ENCODE measurements at places on chromosomes 7 and 10.

GRCh38 chr10:119663866-119664698 is 12.9 kb downstream of the BAG3 start:
- DNase-seq = no peak

DNA sequence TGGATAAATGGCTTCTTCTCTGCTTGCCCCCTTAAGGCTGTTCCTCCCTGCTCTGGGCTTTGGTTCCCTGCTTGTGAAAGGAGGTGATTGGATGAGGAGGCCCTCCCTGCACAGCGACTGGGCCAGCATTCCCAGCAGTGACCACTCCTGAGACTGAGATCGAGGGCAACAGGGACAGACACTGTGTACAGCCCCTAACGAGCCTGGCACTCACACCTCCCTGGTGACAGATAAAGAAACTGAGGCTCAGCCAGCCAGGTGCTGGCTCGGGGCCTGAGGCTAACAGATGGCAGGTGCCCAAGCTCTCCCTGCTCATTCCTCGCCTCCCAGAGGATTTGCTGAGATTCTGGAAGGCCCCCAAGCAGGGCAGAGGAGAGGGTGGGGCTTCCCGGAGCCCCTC is 12.0 kb upstream of the AQP1 start:
- no peak for DNase-seq

- no peak for DNase-seq
Measured at GRCh38 chr7:4792537-4793126, 17.2 kb downstream of the AP5Z1 start.

- no peak for DNase-seq
Measured at GRCh38 chr10:27169849-27170248, 14.7 kb downstream of the MASTL start.

GRCh38 chr10:972763-973162 is 15.5 kb upstream of the GTPBP4 start:
- DNase-seq = no peak

DNA sequence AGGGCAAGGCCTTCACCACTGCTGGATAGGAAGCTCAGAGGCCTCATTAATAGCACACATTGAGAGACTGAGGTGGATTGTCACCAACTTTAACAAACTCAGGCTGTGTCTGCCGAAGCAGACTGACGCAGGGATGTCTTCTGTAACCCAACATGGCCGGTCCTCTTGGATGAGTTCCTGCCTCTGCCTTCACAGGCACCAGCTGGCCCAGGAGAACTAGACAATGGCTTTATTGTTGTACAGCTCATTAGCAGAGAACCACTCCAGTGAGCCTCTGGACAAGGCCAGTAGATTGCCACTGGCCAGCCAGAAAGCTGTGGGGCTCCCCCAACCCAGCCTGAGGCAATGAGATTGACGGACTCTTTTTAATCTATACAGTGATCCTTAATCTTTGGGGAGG is 9.4 kb downstream of the NODAL start:
- DNase-seq = no peak

DNA sequence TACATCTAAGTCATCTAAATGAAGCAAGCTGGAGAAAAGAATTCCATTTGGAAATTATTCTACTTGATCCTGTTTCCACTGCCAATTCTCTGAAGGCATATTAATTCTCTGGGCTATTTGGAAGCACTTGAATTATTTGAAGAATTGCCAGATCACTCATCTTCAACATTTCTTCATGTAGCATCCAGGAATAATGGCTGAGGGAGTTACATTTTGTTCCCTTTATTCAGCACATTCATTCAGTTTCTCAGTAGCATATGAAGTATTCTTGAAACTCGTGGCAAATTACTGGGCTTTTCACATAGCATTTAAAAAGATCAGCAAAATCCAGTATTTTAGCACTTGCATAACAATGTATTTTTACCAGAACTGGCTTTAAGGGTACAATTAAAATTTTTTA is 127.1 kb upstream of the VIPR2 start:
- DNase-seq = no peak

GRCh38 chr7:938546-939185 is 15.8 kb downstream of the ADAP1 start:
- DNase-seq = no peak

DNA sequence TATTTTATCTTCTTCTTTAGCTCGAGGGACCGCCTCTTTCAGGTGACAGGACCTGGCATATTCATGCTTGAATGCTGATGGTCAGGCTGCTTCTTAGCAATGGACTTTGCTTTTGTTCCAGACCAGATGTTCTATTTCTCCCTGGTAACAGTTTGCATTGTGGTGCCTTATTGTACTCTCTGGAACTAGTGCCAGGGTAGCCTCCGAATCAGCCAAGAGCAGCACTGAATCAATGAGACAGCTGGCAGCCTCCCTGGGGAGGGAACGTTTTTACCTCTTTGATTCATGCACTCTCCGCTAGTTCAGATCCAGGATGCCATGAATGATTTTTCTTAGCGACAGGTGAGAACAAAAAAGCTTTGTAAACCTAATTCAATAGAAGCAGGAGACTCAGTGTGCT is 54.1 kb upstream of the NXPH1 start:
- DNase-seq = no peak

DNA sequence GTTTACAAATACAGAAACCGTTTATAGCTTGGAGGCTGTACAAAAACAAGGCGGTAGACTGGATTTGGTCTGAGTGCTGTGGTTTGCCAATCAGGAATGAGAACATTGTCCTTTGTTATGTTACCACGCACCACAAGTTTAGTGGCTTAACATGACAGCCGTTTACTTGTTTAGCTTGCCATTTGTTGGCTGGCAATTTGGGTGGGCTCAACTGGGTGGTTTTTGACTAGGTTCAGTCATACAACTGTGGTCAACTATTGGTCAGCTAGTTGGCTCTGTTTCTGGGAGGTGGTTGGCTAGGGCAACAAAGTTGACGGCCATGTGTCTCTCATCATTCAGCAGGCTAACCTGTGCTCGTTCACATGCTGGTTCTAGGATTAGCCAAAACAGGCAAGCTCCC is 60.1 kb upstream of the SP8 start:
- no peak for DNase-seq

- no peak for DNase-seq
Measured at GRCh38 chr10:67935223-67935622, 50.8 kb downstream of the SIRT1 start.

GRCh38 chr10:78664929-78665553 is 403.7 kb upstream of the ZMIZ1 start:
- no peak for DNase-seq

GRCh38 chr10:51147644-51148399 is 73.5 kb downstream of the PRKG1 start:
- no peak for DNase-seq

DNA sequence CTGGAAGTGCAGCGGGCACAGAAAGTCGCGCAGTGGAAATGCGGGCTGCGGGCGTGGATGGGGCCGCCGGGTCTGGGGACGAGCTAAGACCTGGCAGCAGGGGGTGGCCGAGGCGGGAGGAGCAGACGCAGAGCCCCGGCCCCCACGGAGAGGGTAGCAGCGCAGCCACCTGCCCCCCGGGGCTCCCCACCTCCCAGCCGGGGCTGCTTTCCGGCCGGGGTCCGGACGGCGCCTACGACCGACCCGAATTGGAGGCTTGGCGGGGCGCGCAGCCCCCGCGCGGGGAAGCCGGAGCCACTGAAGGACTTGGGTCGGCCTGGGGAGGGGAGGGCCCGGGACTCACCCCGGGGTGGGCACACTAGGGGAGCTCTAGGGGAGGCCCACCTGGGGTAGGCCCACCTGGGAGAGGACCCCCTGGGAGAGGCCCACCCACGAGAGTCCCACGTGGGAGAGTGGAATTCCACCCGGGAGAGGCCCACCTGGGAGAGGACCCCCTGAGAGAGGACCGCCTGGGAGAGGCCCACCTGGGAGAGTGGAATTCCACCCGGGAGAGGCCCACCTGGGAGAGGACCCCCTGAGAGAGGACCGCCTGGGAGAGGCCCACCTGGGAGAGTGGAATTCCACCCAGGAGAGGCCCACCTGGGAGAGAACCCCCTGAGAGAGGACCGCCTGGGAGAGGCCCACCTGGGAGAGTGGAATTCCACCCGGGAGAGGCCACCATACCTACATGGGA is 854 bp upstream of the CFAP46 start:
- no peak for DNase-seq

GRCh38 chr7:44415510-44415909 is 74.9 kb downstream of the NUDCD3 start:
- no peak for DNase-seq

- DNase-seq = no peak
Measured at GRCh38 chr10:6035101-6035834, 26.9 kb downstream of the IL2RA start.

DNA sequence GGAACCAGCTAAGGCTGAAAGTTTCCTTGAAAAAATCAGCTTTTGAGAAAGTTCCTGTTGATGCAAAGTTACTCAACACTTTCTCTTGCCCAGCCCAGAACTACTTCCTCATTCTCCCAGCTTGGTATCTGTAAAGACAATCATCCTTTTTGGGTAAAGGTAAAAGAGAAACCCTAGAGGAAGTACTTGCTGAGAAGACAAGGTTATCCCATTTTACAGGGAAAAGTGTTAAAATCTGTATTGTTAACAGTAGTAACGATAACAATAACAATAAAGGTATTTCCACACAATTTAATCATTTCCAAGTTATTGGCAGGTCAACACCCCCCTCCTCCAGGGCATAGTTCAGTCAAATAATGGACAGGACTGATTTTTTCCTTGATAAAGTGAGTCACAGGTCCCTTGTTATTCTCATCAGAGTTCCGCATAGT is 2.4 kb downstream of the ALOX5 start:
- no peak for DNase-seq

DNA sequence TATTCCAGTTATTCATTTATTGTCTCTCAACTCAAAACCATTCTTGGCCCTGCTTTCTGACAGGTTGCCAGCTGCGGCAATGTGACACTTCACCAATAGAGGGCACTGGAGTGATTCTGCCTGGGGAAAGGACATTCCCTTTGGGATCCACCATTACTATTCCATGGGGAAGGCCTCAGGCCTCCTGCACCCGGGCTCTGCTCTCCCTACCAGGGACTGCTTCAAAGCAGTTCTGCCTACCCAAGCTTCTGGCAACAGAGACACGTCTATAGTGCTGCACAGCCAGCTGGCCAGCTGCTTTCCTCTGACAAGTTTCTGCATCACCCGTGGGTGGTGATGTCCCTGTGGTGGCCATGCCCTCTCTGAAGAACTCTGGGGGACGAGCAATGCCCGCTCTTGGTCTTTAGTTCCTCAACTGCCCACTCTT is 163.8 kb downstream of the ELMO1 start:
- no peak for DNase-seq

DNA sequence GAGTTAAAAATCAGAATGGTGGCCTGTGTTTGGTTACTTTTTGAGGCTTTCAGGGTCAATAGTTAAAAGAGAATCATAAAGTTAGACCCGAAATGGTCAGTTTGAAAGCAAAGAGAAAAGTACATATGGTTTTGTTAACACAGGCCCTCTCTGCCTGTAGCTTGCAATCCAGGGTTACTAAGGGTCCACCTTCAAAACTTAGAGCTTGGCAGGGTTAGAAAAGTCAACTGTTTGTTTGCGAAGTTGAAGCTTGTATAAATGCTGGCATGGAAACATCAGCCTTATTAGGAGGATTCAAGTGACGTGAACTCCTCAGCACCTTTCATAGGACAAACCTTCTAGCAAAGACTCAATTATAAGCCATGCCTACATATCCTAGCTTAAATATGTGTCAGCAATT is 196.3 kb upstream of the SEMA3A start:
- DNase-seq = no peak

DNA sequence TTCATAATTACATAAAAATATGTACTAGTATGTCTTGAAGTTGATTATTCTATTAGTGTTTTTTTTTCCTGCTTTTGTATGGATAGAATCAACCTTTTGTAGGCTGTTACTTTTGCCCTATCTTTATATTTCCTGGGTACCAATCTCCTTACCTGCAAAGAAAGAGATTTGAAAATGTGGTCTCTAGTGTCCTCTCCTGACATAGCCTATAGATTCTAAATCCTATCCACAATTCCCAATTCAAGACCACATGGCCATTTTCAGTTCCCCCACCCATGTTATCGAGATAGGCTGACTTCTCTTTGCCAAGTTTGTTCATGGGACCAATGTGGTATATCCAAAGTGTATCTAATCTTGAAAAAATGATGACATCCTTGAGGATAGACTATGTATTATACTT is 269.4 kb upstream of the SEMA3D start:
- DNase-seq = no peak

GRCh38 chr10:96646751-96647166 is 59.9 kb upstream of the TM9SF3 start:
- DNase-seq = no peak

- no peak for DNase-seq
Measured at GRCh38 chr10:14048930-14049613, 281.7 kb downstream of the FRMD4A start.

DNA sequence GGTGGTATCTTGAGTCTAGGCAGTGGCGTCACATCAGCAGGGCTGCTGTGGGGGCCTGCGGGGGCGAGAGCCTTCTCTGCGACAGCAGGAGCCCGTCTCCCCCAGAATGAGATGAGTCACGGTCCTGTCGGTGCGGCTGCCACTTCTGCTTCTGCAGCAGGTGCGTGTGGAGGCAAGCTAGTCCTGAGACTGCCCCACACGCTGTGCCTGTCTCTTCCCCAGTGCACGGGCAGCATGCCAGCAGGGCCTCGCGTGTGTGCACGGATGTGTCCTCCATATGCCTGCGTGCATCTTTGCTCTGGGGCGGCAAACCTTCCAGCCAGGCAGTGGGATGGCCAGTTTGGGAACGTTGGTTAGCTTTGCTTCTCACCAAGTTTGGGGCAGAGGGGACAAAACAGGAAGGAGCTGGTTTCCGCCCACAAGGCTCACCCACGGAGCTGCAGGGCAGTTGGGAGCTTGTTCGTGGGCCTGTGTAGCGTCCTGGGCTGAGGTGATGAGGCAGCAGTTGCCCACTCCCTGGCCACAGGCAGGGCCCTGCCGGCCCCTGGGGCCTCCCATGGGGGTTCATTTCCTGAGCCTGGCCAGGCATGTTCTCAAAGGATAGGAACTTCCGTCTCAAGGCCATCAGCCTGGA is 60.8 kb upstream of the PPIF start:
- DNase-seq = peak; percentile 54

DNA sequence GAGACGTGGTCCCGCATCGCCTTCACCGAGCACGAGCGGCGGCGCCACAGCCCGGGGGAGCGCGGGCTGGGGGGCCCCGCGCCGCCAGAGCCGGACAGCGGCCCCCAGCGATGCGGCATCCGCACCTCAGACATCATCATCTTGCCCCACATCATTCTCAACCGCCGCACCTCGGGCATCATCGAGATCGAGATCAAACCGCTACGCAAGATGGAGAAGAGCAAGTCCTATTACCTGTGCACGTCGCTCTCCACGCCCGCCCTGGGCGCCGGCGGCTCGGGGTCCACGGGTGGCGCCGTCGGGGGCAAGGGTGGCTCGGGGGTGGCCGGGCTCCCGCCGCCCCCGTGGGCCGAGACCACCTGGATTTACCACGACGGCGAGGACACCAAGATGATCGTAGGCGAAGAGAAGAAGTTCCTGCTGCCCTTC is 737 bp downstream of the CNNM2 start:
- no peak for DNase-seq

GRCh38 chr7:98655611-98656010 is 38.5 kb downstream of the NPTX2 start:
- no peak for DNase-seq

- DNase-seq = no peak
Measured at GRCh38 chr10:44832595-44833390, 78.3 kb upstream of the TMEM72 start.

GRCh38 chr7:153475239-153475638 is 577.0 kb upstream of the DPP6 start:
- DNase-seq = no peak

Measured in stimulated activated CD4-positive, alpha-beta T cell treated with anti-CD3 and anti-CD28 coated beads, Interleukin-1b, Interleukin-23, amount 100 ng/mL, for 1 hour (primary cell).